ENCODE measurements at places on chromosomes 6 and 20.

GRCh38 chr6:33865478-33866077 is 61.8 kb upstream of the MLN start:
- DNase-seq: no peak

GRCh38 chr20:39318911-39319310 is 356.8 kb downstream of the DHX35 start:
- DNase-seq: no peak

DNA sequence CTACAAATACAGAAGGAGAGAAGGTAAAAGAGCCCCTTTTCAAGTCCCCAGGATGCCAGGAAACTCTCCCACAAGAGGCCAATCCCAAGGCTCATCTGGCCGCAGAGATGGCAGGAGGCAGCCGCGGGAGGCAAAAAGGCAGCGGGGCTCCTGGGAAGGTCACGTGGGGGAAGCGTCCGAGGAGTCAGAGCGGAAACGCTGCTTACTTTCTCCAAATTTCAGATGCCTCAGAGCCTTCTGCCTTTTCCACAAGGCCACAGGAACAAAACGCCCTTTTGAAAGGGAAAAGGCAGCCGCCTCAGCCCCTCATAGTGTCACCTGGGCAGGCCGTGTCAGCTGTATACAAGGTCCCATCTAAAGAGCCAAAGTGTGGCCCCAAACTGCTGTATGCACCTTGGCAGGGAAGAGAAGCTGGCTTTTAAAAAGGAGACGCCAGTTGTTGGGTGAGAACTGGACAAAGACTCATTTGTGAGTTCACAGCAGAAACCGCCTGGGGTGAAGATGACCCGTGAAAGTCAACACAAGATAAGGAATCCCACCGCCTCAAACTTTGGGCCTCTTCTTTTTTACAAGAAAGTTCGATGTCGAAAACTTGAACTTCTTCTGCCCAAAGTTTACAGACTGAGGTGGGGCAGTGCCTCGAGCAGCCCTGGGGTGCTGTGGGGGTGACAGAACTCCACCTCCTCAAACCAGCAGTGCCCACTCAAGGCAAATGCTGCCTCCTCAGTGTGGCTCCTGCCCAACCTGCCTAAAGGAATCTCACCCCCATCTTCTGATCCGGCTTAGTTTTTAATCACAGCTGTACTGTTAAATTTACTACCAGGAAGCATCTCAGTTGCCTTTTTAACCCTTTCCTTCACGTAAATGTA is 45.4 kb downstream of the EZR start:
- DNase-seq: no peak

- peak; percentile 9 for DNase-seq
Observed at GRCh38 chr6:72374857-72375256, 247.0 kb upstream of the KCNQ5 start.

- no peak for DNase-seq
Observed at GRCh38 chr20:63333241-63333836, 27.8 kb downstream of the CHRNA4 start.

DNA sequence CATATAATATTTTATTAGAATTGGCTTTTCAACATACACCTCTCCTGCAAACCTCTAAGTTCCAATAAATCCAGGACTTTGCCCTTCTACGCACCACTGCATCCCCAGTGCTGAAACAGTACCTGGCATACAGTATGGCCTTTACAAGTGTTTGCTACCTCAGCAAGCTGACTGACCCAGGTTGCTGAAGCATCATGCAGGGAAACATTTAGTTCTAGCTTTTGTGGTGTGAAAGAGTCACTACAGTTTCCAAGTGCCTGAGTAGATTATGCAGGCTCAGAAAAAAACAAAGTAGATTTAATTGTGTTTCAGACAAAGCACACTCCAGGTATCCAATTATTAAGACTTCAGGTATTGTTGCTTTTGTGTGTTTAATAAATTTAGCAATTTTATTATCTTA is 614.2 kb upstream of the NRSN1 start:
- no peak for DNase-seq

- no peak for DNase-seq
Observed at GRCh38 chr6:37399131-37399530, 33.9 kb upstream of the CMTR1 start.

Data from Daoy (cell line).